ENCODE measurements at places on chromosomes 2 and 18. TPM values are rescaled to one million over a fixed set of nuclear protein-coding genes. Genes with fewer than 3 reads are reported as not detected.

- no peak for DNase-seq
Measured at GRCh38 chr18:49241852-49242251, 218.6 kb downstream of the DYM start.

KCNK3 gene
- polyA plus RNA-seq = 2.1 TPM

SLC19A3 gene
- polyA plus RNA-seq = 8.3 TPM

NOSTRIN gene
- polyA plus RNA-seq = 41.8 TPM

FBXO41 gene
- polyA plus RNA-seq = 0.49 TPM

CKAP2L gene
- not detected for polyA plus RNA-seq

DRC1 gene
- polyA plus RNA-seq = not detected

DNA sequence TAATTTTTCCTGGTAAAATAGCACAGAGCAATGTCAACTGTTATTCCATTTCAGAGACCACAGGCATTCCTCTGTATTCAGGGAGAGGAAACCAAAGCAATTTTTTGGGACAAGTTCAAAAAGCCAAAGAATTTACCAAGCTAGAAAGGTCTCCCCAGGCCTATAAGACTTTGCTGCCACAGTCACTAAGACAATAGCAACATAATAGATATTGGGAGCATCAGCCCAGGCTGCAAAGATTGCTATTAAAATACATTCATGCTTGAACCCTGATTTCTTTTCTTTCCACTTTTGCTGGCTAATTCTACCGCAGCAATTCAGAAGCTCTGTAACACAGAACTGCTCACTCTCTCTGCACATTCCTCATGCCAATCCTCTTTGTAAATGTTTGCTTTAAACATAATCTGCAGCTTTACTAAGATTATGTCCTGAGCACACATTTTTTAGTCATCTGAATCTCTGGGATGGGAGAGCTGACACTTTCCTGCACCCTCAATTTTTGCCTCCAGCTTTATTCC lies 76.3 kb downstream of the CLHC1 start:
- DNase-seq = no peak

- no peak for DNase-seq
Measured at GRCh38 chr2:203621981-203622515, 84.4 kb upstream of the CD28 start.

CABYR gene
- polyA plus RNA-seq = 0.82 TPM

DNA sequence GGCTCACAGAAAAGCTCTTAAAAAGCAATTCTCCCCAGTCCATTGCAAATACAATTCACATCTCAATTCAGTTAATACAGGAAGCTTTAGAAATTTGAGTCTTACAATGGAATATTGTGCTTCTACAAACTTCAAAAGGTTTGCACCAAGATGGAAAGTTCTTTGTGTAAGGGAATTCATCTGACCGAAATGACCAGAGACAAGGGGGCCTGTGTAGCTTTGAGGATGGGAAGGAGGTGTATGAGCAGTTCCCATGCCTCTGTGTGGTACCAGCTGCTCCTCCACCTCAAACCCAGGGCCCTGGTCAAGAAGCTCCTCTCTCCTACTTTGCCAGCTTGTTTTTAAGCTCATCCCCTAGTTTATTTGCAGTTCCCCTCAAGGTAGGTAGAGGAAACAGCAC lies 312.8 kb upstream of the PKDCC start:
- DNase-seq = no peak

DNA sequence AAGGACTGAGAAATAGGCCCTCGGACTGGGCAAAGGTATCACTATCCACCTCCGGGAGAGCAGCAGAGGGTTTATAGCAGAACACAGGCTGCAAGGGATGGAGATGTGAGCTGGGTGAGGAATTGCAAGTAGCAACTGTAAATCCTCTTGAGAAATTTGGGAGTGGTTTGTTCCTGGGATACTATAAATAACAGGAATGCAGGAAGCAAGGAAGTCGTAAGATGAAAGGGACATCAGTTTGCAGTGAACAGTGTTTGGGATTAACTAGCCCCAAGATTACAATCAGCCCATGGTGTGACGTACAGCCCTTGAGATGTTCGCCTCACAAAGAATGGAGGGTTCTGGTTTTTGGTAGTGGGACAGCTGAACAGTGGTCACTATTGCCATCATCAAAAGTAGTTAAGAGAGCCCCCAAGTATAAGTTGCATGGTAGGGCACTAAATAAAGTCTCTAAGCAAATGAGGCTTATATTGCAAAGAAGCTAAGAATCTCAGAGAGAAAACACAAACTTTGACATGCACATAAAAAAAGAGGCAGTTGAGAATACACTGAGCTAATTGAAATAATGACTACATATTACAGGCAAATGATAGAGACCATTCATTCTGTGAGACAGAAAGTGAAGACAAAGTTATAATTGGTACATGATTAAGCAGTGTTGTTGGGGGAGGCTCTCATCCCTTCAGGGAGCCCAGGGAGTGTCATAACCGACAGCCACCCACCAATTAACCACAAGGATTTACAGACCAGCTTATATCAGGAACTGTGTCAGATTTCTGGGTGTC lies 362.5 kb upstream of the ACVR2A start:
- no peak for DNase-seq

GRCh38 chr18:65468881-65469280 lies 281.9 kb upstream of the CDH7 start:
- no peak for DNase-seq

DNA sequence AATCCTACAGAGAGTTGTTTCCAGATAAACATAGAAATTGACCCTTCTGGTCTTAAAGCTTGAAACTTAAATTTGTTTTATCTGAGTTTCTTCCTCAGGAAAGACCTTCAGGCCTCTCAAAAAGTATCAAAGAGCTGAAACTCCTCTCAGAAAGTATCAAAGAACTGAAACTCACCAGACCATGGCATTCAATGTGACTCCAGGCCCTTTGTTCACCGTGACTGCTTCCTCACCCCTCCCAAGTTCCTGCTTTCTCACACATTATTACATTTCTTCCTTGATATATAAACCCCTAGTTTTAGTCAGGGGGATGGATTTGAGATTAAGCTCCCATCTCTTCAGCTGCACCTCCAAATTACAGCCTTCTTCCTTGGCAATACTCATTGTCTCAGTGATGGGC lies 6.0 kb downstream of the ANKMY1 start:
- peak; percentile 79 for DNase-seq

DNA sequence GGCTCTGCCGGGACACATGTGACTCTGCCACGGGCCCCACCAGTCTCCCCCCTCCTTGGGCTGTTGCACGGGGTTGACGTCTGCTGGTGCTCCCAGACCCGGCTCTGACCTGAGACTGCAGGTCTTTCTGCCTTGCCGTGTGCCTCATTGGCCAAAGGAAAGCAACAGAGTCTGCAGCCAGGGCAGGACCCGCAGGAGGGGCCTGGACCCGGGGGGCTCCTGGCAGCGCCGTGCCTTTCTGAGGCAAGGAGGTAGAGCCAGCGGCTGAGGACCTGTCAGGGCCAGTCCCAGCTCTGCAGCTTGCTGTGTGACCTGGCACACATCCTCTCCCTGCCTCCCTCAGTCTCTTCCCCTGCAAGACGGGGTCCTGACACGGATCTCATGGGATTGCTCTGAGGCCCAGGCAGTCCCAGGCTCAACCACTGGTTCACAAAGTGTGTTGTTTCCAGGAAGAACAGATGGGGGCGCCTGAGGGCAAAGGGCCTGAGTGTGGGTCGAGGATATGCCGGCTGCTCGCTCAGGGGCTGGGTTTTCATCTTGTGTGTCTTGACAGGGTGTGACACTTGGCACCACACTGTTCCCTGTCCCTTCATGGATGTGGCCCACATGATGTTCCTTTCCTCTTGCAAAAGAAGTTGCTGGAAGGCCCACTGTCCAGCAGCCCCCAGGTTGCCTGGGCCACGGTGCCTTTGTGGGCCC lies 9.0 kb downstream of the CAPN10 start:
- DNase-seq = peak; percentile 46

ARHGAP28 gene
- polyA plus RNA-seq = 4.6 TPM

DNA sequence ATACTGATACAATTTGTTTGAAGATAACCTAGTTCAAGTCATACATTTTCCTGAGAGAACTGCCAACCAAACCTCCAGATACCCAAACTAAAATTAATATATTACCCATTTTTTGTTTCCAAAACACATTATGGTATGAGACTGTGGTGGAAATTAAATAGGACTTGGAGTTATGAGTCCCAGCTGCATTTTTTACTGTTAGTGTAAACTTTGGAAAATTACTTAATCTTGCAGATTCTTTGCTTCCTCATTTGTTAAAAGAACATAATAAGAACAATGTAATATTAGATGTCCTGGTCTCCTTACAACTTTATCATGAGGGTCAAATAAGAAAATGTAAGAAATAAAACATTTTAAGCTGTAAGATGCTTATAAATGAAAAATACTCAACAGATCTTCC lies 98.2 kb upstream of the TRIB2 start:
- no peak for DNase-seq

GRCh38 chr2:59654710-59655109 lies 898.7 kb downstream of the BCL11A start:
- DNase-seq = no peak

GRCh38 chr2:85901155-85901554 lies 12.4 kb upstream of the ST3GAL5 start:
- no peak for DNase-seq

DNA sequence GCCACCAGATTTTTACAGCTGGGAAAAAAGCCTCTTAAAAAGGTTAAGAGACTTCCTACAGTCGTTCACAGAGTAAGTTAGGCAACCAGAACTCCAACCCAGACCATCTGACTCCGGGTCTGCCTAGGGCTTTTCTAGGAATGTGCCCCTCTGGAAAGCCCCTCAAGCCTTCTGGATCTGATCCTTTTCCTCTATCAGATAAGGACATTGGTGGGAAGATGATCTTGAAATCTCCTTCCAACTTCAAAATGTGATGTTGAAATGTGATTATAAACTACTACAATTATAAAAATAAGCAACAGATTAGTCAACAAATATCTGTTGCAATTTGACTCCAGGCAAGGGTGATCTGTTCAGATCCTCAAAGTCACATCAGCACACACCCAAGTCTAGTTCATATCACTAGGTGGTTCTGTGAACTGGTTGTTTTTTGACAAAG lies 270.4 kb downstream of the ARHGAP15 start:
- DNase-seq = no peak

- DNase-seq = no peak
Measured at GRCh38 chr2:70556608-70557007, 3.0 kb upstream of the TGFA start.

UGT1A4 gene
- polyA plus RNA-seq = 0.84 TPM

DNA sequence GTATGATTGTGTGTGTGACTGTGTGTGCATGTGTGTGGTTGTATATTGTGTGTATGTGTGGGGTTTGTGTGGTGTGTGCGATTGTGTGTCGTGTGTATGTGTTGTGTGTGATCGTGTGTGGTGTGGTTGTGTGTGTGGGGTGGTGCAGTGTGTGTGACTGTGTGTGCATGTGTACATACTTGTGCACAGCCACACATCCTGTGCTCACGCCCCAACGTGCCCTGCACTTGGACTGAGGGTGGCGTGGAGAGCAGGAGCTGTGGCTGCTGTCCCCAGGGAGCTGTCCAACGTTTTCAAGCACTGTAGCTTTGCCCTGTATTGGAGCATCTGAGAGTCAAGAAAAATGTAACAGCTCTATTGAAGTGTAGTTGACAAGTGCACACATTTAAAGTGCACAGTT lies 243.2 kb upstream of the HDAC4 start:
- peak; percentile 61 for DNase-seq

DLX1 gene
- polyA plus RNA-seq = not detected

DNA sequence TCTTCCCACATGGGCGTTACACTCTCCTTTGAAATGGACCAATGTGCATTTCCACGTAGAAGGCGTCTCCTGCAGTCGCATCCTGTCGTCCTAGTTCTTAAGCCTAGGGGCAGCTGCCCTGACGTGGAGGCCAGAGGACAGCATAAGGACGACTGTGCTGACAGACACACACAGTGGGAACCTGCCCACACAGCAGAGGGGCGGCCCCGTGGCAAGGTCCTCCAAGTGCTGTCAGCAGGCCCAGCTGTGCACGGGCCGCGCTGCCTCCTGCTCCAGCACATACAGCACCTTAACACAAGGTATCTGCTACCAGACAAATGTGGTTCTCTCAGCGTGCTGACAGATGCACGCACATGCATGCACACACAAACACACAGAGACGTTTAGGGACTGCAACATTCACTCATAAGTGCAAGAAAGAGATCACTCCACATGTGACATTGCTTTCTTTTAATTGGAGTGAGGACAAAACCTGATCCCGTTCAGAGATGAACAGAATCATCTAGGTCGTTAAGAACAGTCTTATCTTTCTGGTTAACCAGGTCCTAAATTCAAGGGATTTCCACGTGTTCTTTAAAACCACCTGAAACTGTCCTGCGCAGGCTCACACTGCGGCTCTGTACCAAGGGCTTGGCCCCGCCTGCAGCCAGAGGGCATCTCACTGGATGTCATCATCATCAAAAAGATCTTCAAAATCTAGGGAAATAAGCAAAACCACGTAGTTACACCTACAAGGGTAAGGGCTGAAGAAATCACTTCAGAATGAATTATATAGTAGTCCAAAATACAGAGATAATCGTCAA lies 5.5 kb downstream of the COPS9 start:
- no peak for DNase-seq

- no peak for DNase-seq
Measured at GRCh38 chr2:54556621-54557121, 100.5 kb downstream of the SPTBN1 start.

- no peak for DNase-seq
Measured at GRCh38 chr2:126792186-126792585, 106.5 kb upstream of the TEX51 start.

DNA sequence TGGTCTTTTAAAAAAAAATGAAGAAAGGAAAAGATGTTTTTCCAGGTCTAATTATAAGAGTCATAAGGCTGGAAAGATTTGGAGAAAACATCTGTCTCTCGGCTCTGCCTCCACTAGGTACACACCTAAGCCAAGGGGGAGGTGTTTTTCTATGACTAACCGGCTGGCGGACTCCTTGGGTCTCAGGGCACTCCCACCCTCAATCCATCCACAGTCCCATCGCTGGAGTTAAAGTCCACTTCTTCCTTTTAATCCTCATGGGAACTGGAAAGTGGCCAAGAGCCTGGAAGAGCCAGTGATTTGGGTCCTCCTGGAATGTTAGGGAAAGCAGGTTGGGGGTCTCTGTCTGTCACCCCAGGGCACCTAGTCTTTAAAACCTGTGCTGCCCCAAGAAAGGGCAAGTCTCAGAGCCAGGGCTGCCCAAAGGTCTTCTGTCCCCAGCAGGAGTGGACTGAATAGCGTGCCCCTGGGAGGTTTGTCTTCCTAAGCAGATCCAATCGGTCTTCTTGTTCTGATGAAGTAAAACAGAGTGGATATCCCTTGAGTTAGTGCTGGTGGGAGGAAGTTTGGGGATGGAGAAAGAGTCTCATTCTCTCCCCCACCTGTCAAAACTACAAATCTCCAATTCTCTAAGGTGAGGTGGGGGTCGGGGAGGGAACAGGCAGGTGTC lies 66.4 kb downstream of the MCFD2 start:
- no peak for DNase-seq

PCARE gene
- polyA plus RNA-seq = 1.3 TPM

- no peak for DNase-seq
Measured at GRCh38 chr2:96993367-96993766, 7.0 kb upstream of the FAM178B start.

- no peak for DNase-seq
Measured at GRCh38 chr2:156541229-156541628, 105.0 kb downstream of the GPD2 start.

NTSR2 gene
- polyA plus RNA-seq = not detected
